ENCODE measurements at places on chromosomes 7 and 10. TPM values are rescaled to one million over a fixed set of nuclear protein-coding genes. Genes with fewer than 3 reads are reported as not detected.

Gene PLAU
- total RNA-seq, result 8.1 TPM

Gene KLF14
- not detected for total RNA-seq

Gene HSPA12A
- 10.2 TPM for total RNA-seq

Gene TMEM196
- total RNA-seq, result not detected

Gene MYL7
- not detected for total RNA-seq

Gene STEAP1
- 15.6 TPM for total RNA-seq

Gene SCART1
- 10.6 TPM for total RNA-seq

Gene RPP30
- 19.0 TPM for total RNA-seq

Gene C7orf33
- not detected for total RNA-seq

Gene GPR22
- not detected for total RNA-seq

Gene ENTPD1
- total RNA-seq, result 63.6 TPM

Gene MBL2
- not detected for total RNA-seq

Gene PKD2L1
- total RNA-seq, result not detected

Gene POLR2J2
- 3.4 TPM for total RNA-seq

Gene SPDYE8
- total RNA-seq, result not detected

Gene SYT15
- 2.6 TPM for total RNA-seq

Gene NUTM2E
- not detected for total RNA-seq

Gene AMZ1
- total RNA-seq, result 3.7 TPM

Gene HOXA4
- total RNA-seq, result 3.7 TPM

Gene NKX2-3
- 0.42 TPM for total RNA-seq

Gene GIMAP7
- total RNA-seq, result 12.6 TPM

Gene STK31
- 1.5 TPM for total RNA-seq

Gene OSBPL3
- 5.5 TPM for total RNA-seq

Gene BICC1
- 20.4 TPM for total RNA-seq

Gene PRRT4
- 2.2 TPM for total RNA-seq

Gene GNAI1
- 30.9 TPM for total RNA-seq

Gene CARD11
- 4.4 TPM for total RNA-seq

Gene PCLO
- 0.78 TPM for total RNA-seq

Gene EPDR1
- total RNA-seq, result 98.8 TPM

Gene ASB10
- not detected for total RNA-seq

Gene PAPOLB
- 0.68 TPM for total RNA-seq

Gene RBM20
- total RNA-seq, result 7.8 TPM

Gene NME8
- not detected for total RNA-seq

Gene DGKB
- 0.56 TPM for total RNA-seq

Gene GPER1
- 5.3 TPM for total RNA-seq

Gene NEURL1
- total RNA-seq, result not detected

Gene PRKG1
- total RNA-seq, result 145 TPM

Gene KLHDC10
- total RNA-seq, result 26.7 TPM

Gene PDK4
- total RNA-seq, result 79.5 TPM

Gene BLVRA
- 35.3 TPM for total RNA-seq

Gene TUBAL3
- total RNA-seq, result not detected

Gene GATA3
- not detected for total RNA-seq

Gene AASS
- total RNA-seq, result 47.2 TPM

Gene SOSTDC1
- total RNA-seq, result 0.63 TPM
